NB4 (cell line): ENCODE measurements at places on chromosomes 5 and 9.

GRCh38 chr9:119137479-119137878 is 231.8 kb downstream of the BRINP1 start:
- DNase-seq, result no peak

DNA sequence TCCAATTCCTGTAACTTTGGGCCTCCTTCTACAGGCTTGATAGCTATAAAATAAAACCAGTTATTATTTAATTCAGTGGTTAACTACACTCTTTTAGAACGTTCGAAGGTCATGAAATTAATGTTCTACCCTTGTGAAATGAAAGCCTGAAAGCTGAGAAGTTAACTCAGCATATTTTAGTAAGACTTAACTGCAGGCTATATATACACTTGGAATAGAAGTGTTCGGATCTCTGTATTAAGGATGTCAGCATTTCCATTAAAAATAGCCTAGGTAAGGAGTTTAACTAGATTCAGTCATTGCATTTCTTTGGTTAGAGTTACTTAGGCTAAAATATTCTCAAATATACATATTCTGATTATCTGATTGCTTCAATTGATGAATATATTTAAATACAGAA is 229.2 kb downstream of the MRPS30 start:
- DNase-seq, result no peak

GRCh38 chr5:44236040-44236439 is 153.2 kb downstream of the FGF10 start:
- DNase-seq, result no peak

GRCh38 chr9:93143830-93144530 is 9.9 kb upstream of the NINJ1 start:
- no peak for DNase-seq

- no peak for DNase-seq
Observed at GRCh38 chr5:135993335-135993879, 35.4 kb upstream of the TGFBI start.

- no peak for DNase-seq
Observed at GRCh38 chr9:87685871-87686519, 39.9 kb upstream of the CTSL start.

- DNase-seq, result no peak
Observed at GRCh38 chr5:157214415-157214814, 33.8 kb downstream of the ITK start.

DNA sequence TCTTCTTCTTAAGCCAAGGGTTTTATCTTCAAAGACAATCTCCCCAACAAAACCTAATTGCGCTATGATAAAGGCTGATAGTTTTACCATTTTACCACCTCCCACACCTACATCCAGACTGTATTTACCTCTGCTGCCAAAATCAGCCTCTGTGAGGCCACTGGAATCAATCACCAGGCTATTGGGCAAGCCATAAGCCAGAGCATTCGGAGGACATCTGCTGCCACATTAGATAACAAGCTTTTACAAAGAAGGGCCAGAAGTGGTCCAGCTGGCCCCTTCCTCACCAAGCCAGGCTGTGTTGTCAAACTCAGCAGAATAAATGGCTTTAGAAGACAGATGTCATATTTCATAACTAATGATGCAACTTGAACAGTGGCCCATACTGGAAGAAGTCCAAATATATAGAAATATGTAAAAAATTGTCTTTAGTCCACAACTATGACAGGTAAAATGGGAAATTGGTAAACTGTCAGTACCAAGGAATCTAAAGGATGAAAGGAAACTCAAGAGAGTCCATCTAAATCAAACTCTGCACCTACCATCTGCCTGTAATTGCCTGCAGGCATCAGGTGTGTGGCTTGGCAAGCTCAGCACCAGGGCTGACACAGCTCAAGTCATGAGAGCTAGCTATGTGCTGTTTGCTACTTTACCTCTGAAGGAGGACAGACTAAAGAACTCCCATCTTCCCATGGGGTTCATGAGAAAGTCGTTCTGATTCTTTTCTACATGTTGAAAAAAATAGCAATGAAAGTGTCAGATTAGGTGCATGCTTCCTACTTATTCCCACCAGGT is 16.1 kb downstream of the SLC45A2 start:
- no peak for DNase-seq

GRCh38 chr5:18114151-18114757 is 480.0 kb downstream of the TAF11L14 start:
- peak; percentile 10 for DNase-seq

- DNase-seq, result no peak
Observed at GRCh38 chr9:29209748-29210291, 1636.5 kb upstream of the C9orf72 start.

DNA sequence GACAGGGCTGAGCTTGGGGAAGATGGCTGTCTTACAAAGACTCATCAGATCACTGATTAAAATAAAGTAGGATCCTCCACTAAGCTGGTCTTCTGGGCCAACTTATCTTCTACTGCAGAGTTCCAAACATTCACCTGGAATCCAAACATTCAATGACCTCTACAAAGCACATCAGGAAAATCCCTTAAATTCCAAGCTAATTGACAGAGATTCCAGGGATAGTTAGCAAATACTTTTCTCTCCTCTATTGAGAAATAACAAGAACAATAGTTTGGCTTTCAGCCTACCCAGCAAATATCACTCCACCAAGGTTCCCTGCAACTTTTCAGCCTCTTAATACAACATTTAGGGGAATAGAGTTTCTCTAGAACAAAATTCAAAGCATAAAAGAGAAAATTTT is 140.6 kb upstream of the LIFR start:
- no peak for DNase-seq

DNA sequence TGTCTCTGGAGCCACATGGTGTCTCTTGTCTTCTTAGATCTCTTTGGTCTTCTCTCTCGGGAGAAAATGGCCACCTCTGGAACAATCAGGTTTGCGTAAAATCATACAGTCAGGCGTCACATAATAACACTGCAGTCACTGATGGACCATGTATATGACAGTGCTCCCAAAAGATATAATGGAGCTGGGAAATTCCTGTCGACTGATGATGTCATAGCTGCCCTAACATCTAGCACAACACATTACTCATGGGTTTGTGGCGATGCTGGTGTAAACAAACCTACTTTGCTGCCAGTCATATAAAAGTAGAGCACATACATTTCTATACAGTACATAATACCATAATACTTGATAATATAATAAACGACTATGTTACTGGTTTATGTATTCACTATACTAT is 30.1 kb upstream of the RAI14 start:
- no peak for DNase-seq

- no peak for DNase-seq
Observed at GRCh38 chr5:137142764-137143605, 356.1 kb downstream of the SPOCK1 start.

GRCh38 chr9:84969084-84969483 is 299.6 kb downstream of the NTRK2 start:
- DNase-seq, result no peak

GRCh38 chr5:132785365-132785764 is 8.3 kb upstream of the SEPTIN8 start:
- no peak for DNase-seq

- peak; percentile 83 for DNase-seq
Observed at GRCh38 chr9:98117984-98118639, 910 bp downstream of the TRIM14 start.

DNA sequence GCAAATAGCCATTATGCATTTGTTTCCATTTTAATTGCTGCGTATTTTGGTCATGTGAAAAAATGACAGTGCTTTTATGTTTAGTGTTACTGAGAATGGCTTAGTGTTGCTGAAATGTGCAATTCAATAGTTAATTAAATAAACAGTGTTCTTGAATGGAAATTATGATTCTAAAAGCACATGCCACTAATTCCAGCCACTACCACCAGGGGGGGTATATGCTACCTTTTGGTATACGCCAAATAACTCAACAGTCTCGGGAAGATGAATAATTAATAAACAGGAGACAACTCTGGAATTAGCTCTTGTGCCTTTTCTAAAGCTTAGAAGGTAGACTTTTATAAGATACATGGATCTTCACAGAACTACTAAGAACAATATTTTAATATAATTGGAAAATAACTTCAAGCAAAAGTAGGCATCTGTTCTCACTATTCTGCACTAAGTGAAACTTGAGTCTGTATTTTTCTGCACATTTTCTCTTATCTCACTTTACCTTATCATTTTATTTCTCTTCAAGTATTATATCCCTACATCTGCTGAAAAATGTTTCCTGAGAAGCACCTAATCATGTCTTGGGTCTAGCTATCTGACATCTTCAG is 83.5 kb upstream of the MINAR2 start:
- DNase-seq, result peak; percentile 49

DNA sequence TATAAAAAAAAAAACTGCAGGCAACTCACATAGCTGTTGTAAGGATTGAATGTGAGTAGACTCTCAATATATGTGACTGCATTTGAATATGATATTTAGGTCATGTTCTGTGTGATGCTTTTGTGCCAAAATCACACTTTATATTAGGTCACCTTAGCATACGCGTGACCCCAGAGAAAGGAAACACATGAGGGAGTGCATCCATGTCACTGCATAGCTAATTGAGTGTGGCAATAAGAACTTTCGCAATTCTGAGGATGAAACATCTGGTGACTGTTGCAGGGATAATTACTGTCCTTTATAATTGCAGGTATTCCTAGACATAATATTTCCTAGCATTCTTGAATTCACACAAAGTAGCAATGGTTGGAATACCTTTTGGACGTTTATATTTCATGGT is 459.5 kb upstream of the KLF4 start:
- peak; percentile 78 for DNase-seq

DNA sequence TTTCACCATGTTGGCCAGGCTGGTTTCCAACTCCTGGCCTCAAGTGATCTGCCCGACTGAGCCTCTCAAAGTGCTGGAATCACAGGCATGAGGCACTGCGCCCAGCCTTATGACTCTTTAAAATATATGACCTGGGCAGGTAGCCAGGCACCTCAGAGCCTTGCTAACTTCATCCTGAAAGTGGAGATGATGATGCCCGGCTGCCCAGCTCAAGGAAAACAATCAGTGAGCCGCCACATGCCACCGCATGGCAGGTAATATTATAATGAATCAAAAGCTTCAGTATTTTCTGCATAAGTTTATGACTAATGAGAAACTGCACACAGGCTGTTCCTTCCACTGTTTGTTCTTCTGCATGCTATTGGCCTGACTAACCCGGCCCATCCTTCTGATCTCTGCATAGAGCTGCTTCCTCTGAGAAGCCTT is 30.4 kb upstream of the DMRT1 start:
- DNase-seq, result no peak

DNA sequence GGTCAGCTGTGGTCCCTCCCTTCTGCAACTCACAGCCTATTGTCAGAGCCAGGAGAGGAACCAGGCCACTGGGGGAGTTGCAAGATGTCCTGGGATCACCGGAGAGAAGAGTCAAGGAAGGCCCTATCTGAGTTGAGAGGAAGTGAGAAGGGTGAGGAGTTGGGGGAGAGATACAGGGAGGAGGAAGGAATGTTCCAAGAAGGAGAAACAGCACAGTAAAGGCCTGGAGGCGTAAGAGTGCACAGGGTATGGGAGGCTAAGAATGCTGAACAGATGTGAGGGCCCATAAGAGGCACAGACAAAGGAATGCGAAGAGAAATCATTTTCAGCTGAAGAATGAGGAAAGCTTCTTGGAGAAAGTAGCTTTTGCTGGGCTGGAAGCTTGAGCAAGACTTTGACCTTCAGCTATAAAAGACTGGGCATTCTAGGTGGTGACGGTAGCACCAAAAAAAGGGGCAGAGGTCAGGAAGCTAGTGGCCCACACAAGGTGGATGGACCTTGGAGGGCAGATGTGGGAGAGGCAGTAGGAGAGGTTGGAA is 21.6 kb upstream of the CSF1R start:
- peak; percentile 42 for DNase-seq

DNA sequence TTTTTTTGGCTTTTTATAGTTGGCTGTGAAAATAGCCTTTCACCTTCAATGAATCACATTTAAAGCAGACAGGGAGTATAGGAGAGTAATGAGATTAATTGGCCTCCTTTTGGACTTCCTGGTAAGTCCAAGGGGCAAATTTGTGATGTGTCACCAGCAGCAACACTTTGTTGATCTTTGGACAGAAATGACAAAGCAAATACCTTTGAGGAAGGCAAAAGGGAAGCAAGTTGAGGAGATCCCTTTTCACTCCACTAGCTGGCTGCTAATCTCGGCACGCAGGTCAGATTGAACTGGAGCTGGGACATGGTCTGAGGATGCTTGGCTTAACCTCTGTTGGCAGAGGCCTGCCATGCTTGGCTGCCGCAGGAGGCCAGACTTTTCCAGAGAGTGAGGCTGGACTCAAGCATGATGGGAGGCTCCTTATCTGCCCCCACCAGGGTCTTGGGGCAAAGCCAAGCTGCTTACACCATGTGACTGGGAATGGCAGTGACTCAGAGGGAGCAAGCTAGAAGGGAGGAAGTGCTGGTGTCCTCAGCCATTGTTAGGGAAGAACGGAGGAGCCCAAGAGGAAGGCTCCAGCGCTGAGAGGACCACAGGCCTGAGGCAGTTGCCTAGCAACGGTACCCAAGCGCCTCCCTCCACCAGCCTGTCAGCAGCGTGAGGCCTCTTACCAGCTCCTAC is 174.5 kb upstream of the MAP1B start:
- DNase-seq, result no peak

DNA sequence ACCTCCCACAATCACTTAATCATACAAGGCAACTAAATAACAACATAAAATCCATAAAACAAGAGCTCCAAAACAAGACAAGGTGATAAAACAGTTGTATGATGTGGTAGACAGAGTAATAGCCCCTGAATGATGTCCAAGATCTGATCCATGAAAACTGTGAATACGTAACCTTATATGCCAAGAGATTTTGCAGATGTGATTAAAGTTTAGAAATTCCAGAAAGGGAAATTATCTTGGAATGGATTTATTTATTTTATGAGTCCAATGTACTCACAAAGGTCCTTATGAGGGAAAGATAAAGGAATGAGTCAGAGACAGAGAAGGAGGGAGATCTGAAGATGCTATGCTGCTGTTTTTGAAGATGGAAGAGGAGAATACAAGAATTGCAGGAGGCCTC is 1775.7 kb upstream of the C9orf72 start:
- DNase-seq, result no peak

- no peak for DNase-seq
Observed at GRCh38 chr9:87020169-87020950, 73.1 kb upstream of the GAS1 start.

- DNase-seq, result no peak
Observed at GRCh38 chr5:1103505-1104326, 8.1 kb downstream of the SLC12A7 start.

DNA sequence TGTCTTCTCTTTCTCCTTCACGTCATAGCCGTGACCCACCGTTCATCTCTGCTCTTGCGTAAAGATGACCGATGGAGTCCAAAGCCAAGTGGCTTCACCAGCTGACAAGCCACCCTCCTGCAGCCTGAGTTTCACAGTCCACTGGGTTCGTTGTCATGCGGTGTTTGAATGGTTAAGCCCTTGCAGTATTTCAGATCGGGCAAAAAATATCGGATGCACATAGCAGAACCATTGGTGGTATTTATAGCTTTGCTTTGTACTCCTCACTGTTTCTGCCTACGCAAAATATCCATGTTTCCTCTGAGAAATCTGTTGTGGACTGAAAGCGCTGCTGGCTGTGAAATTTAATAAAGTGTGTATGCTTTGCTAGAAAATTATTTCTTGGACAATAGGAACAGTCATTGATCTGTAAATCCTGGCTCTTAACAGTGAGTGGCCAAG is 34.5 kb upstream of the NCS1 start:
- DNase-seq, result no peak
